Stimulated activated CD4-positive, alpha-beta T cell treated with anti-CD3 and anti-CD28 coated beads, Interleukin-1b, Interleukin-23, amount 100 ng/mL, for 1 hour (primary cell): ENCODE measurements at places on chromosomes 13 and 19.
A peak's percentile ranks its signal among the peaks of the same experiment; 100 is the strongest.

GRCh38 chr13:71149498-71150363 lies 717.3 kb downstream of the DACH1 start:
- no peak for DNase-seq

DNA sequence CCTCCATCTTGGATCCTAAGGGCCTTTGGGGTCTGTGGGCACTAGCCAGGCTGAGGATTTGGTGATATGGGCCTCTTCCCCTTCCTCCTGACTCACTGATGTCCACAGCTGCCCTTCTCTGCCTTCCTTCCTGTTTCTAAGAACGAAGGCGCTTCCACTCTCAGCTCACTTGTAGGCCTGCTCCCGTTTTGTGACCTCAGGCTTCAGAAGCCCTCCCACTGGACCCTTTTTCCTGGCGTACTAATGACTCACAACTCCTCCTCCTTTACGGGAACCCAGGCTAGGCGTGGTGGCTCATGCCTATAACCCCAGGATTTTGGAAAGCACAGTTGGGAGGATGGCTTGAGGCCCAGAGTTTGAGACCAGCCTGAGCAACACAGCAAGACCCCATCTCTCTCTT lies 55.6 kb downstream of the TMED1 start:
- no peak for DNase-seq

GRCh38 chr13:112450118-112450903 lies 74.2 kb downstream of the SPACA7 start:
- DNase-seq, result no peak

DNA sequence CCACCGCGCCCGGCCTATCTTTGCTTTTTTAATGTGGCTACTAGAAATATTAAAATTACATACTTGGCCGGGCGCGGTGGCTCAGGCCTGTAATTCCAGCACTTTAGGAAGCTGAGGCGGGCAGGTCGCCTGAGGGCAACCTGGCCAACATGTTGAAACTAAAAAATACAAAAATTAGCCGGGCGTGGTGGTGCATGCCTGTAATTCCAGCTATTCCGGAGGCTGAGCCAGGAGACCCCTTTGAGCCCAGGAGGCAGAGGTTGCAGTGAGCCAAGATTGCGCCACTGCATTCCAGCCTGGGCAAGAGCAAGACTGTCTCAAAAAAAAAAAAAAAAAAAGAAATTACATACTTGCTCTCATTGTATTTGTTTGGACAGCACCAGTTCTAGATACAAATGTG lies 34.8 kb upstream of the DPRX start:
- DNase-seq, result no peak

GRCh38 chr19:48117515-48118130 lies 7.0 kb upstream of the PLA2G4C start:
- DNase-seq, result no peak

DNA sequence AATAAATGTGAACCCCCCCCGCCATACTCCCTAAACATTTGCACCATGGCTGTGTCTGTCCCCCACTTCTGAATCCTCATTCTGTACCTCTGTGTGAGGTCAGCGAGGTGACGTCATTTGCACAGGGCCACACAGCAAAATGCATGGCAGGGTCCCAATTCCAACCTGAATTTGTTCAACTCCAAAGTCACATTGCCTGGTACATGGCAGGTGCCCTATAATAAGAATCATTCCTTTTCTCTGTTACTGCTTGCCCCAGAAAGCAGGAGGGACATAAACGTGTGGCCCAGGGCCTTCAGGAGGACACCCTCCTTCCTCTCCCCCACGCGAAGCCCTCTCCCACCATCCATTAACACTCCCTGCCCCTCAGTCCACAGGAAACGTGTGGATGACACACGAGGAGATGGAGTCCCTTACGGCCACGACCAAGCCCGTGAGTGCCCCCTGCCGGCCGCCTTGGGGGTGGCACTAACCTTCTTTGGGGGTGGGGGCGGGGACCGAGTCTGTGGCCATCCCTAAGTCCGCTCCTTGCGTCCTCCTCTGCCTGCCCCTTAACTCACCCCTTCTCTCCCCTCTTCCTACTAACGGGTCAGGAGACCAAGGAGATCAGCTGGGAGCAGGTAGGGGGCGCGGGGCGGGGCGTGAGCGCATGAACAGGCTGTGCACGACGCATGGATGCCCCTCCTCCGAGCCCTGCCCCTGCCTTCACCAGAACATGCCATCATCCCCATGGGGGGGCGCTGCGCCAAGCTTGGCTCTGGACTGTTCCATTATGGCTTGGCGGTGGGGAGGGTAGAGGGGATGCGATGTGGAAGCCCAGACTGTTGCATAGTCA lies 9.4 kb downstream of the HRC start:
- DNase-seq, result peak; percentile 75

DNA sequence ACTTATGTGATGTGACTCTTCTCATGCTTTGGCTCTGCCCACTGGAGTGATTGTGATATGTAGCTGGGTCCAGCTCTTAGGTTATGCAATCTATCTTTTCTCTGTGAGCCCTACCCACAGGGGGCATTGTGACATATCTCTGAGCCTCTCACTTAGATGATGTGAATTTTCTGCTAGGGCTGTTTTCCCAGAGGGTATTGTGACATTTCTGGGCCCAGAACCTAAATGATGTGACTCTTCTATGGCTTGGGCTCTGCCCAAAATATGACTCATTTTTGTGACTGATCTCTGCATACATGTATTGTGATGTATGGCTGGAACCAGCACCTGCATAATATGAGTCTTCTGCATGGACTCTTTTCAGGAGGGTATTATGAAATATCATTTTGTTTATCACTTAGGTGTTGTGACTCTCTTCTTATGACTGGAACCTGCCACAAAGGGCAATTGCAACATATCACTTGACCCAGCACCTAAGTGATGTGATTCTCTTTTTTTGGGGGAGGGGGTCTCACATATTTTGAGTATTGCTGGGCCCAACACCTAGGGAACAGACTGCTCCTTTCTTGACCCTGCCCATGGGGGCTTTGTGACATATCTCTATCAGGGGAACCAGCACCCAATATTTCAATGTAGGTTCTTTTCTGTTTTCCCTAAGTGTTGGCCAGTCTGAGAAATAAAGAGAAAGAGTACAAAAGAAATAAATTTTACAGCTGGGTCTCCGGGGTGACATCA lies 12.1 kb upstream of the ZNF254 start:
- DNase-seq, result no peak

DNA sequence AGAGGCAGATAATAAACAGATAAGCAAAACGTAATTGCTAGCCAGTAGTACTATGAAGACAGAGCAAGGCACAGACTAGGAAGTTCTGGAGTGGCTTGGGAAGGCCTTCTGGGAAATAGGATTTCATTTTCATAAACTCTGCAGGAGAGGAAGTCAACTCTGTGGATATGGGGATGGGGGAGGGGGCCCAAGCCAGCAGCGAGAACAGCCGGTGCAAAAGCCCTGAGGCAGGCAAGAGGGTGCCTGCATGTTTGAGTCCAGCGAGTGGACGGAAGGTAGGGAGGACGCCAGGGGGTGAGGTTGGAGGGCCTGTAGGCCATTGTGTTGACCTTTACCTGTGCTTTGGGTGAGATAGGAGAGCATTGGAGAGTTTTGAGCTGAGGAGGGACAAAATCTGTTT lies 9.0 kb upstream of the ASF1B start:
- no peak for DNase-seq
